ENCODE measurements at places on chromosomes 12 and 14. TPM values are rescaled to one million over a fixed set of nuclear protein-coding genes. Genes with fewer than 3 reads are reported as not detected.

Gene RHOJ
- 3.8 TPM for total RNA-seq

Gene GPR135
- 0.58 TPM for total RNA-seq

Gene TSPAN11
- 0.89 TPM for total RNA-seq

Gene SIRT4
- not detected for total RNA-seq

Gene NFATC4
- total RNA-seq: 51.0 TPM

Gene STXBP6
- 13.6 TPM for total RNA-seq

Gene CCDC175
- total RNA-seq: not detected

Gene MYF5
- total RNA-seq: not detected

Gene GPRC5D
- total RNA-seq: not detected

Gene RAD9B
- total RNA-seq: 0.73 TPM

Gene GTF2H3
- total RNA-seq: 2.9 TPM

Gene GPR84
- not detected for total RNA-seq

Measured in stomach (tissue), 19 donors.